ENCODE measurements at places on chromosomes 6 and 20.

DNA sequence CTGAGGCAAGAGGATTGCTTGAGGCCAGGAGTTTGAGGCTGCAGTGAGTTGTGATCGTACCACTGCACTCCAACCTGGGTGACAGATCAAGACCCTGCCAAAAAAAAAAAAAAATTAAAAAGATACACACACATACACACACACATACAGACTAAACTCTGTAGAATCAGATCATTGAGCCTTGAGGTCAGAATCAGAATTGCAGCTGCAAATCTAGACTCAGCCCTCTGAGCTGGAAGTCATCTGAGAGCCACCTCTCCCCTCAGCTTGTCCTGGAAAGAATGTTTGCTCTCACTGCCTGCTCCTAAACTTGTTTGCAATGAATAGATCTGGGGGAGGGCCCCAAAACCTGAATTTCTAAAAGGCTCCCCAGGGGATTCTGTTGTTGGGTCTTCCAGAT is 41.4 kb upstream of the ANGPT4 start:
- DNase-seq = no peak

DNA sequence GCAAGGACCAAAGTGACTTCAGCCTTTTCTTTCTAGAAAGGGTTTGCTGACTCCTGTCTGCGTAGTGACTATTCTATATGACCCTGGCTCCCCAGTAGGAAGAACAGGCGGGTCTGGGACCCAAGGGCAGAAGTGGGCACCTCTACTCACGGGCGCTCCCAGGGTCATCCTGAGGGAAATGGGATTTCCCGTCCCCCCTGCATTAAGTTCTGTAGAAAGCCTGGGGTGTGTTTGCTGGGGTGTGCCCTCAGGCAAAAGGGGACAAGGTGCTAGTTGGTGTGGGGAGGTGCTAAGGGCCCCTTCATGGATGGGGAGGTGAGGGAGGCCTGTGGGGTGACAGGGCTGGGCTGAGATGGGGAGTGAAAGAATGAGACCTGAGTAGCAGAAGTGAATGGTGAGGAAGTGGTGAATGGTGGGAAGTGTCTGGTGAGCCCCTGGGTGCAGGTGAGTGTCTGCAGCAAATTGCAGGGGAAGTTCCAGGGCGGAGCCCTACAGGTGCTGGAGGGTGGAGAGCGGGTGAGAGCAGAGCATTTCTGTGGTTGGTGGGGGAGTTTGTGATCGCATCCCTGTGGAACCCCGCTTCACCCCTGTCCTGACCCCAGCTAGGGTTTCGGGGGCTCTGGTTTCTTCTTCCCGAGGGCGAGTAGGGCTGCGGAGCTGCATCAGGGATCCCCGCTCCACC is 21.1 kb downstream of the RAET1L start:
- peak; percentile 66 for DNase-seq

- DNase-seq = no peak
Measured at GRCh38 chr6:157246048-157246630, 77.2 kb downstream of the TMEM242 start.

- DNase-seq = no peak
Measured at GRCh38 chr20:6732001-6732447, 35.5 kb upstream of the BMP2 start.

DNA sequence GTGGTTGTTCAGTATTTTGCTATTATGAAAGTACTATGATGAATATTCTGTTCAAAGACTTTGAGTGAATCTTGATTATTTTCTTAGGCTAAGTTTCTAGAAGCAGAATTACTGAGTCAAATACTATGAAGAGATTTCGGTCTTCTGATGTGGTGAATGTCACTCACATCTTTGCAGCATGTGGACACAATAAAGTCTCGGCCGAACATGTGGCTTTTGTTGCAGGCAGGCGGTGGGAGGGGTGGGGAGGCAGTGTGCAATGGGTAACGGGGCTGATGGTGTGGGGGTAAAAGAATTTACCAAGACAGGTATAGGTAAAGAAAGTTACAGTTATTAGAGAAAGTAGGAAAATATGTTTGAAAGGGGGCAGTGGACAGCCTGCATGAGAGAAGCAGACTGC is 156.4 kb upstream of the DTNBP1 start:
- DNase-seq = no peak

DNA sequence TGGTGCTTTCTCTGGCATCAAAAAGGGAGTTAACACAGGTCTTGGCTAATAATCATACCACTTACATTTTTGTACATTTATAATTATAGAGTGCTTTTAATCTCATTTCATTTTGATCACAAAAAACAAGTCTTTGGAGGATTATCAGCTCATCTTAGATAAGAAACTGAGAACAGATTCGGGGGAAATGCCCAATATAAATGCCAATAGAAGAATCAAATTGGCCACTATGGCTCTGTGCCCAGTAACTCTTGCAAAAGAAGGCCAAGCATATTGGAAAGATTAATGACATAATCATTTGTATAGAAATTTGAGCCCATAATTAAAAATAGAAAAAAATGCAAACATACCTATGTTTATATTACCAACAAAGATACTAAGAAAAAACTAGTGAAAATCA is 42.5 kb downstream of the IPCEF1 start:
- no peak for DNase-seq

- no peak for DNase-seq
Measured at GRCh38 chr6:88442737-88443136, 276.6 kb upstream of the CNR1 start.

DNA sequence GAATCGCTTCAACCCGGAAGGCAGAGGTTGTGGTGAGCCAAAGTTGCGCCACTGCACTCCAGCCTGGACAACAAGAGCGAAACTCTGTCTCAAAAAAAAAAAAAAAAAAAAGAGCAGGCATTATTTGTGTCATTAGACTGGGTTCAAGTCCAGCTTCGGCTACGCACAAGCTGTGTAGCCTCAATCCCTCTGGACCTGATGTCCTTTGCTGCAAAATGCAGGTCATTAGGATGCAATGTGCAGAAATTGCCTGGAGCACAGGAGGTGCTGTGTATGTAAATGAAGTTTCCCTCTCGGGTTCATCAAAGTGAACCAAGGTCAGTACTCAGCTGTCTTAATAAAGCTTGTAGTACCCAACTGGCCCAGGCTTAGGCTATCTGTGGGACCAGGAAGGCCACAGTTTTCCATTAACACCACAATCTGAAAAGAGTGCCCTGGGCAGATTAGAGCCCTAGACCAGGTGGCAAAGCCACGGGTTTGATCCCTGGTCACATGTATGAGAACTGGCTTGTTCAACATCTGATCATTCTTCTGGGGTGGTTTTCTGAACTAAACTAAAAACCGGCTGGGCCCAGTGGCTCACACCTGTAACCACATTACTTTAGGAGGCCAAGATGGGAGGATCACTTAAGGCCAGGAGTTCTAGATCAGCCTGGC is 155.3 kb downstream of the ZMYND8 start:
- no peak for DNase-seq

GRCh38 chr6:127547215-127547614 is 28.1 kb upstream of the MTCL3 start:
- no peak for DNase-seq

- no peak for DNase-seq
Measured at GRCh38 chr6:91023529-91023928, 436.7 kb upstream of the MAP3K7 start.

- DNase-seq = no peak
Measured at GRCh38 chr20:646107-646867, 6.7 kb downstream of the SRXN1 start.

- DNase-seq = no peak
Measured at GRCh38 chr6:30450548-30450908, 38.8 kb upstream of the HLA-E start.

GRCh38 chr6:157358287-157358686 is 22.7 kb upstream of the ZDHHC14 start:
- no peak for DNase-seq

DNA sequence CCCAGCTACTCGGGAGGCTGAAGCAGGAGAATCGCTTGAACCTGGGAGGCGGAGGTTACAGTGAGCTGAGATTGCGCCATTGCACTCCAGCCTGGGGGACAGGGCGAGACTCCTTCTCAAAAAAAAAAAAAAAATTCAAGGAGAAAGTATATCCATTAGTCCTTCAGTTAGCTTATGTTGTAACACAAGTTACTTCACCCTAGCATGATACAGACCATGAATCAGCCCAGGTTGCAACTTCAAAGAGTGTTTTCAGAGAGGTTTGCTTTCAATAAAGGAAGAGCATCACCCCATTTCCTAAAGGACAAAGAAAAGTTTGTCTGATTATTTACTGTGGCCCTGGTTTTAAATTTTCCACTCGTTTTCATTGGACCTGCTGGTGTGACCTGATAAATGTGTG is 73.0 kb downstream of the SERAC1 start:
- DNase-seq = no peak

DNA sequence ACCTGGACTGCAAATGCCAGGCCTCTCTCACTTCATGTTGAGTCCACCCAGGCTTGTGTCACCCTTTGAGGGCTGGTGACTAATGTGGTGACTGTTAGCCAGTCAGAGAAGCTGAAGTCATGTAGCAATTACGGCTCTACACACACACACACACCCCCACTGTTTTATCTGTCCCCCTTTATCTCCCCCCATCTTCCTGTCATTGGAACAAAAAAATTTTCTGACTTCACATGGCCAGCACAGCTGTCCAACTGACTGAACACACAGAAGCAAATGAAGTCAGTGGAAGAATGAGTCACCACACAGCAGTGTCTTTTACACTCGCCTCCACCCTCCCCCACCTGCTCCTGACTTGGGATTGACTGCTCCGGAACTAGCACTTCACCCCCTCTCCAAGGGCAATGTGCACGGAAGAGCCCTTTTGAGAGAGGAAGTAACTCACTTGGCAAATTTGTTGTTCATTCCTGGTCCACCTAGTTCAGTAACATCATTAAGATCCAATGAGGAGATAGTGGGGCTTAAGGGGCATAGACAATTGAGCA is 198.0 kb downstream of the RNF144B start:
- no peak for DNase-seq

GRCh38 chr6:8562125-8562524 is 126.8 kb upstream of the SLC35B3 start:
- DNase-seq = no peak

- no peak for DNase-seq
Measured at GRCh38 chr20:50918403-50918802, 12.8 kb downstream of the ADNP start.

GRCh38 chr6:118896339-118897136 is 2.6 kb downstream of the ASF1A start:
- DNase-seq = no peak

GRCh38 chr6:39566456-39566855 is 158.8 kb downstream of the KIF6 start:
- no peak for DNase-seq

- DNase-seq = no peak
Measured at GRCh38 chr6:105757512-105758200, 328.5 kb upstream of the PRDM1 start.
